GDM1 (cell line): ENCODE measurements at places on chromosomes 16 and 17.

- DNase-seq: no peak
Measured at GRCh38 chr17:13599168-13599577, 2.6 kb downstream of the HS3ST3A1 start.

DNA sequence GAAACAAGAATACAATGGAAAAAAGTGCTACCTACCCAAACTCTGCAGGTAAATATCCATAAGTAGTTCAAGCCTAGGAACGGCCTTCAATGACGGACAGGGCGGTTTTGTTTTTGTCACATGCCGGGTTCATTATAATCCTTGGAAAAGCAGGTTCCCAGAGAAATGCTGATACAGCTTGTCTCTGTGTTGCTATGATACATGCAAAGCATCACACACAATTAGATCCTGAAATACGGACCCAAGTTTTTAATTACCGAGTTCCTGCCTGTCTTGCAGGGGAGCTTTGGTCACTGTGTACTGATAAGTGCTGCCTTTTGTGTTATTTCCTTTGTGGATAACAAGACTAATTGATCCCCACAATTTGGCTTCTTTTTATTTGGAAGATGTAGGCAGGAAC lies 217.4 kb downstream of the HAPSTR1 start:
- no peak for DNase-seq

DNA sequence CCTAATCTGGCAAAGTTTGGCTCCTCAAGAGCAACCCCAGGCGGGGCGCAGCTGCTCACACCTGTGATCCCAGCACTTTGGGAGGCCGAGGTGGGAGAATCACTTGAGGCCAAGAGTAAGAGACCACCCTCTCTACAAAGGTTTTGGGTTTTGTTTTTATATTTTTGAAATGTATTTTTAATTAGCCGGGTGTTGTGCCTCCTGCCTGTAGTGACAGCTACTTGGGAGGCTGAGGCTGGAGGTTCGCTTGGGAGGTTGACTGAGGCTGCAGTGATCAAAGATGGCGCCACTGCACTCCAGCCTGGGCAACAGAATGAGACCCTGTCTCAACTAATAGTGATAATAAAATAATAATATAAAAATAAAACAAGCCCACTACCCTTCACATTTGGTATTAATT lies 756 bp upstream of the USP7 start:
- DNase-seq: no peak

GRCh38 chr17:28759256-28759865 lies 15.6 kb downstream of the TRAF4 start:
- DNase-seq: no peak

- no peak for DNase-seq
Measured at GRCh38 chr16:66372078-66372897, 5.8 kb downstream of the CDH5 start.

DNA sequence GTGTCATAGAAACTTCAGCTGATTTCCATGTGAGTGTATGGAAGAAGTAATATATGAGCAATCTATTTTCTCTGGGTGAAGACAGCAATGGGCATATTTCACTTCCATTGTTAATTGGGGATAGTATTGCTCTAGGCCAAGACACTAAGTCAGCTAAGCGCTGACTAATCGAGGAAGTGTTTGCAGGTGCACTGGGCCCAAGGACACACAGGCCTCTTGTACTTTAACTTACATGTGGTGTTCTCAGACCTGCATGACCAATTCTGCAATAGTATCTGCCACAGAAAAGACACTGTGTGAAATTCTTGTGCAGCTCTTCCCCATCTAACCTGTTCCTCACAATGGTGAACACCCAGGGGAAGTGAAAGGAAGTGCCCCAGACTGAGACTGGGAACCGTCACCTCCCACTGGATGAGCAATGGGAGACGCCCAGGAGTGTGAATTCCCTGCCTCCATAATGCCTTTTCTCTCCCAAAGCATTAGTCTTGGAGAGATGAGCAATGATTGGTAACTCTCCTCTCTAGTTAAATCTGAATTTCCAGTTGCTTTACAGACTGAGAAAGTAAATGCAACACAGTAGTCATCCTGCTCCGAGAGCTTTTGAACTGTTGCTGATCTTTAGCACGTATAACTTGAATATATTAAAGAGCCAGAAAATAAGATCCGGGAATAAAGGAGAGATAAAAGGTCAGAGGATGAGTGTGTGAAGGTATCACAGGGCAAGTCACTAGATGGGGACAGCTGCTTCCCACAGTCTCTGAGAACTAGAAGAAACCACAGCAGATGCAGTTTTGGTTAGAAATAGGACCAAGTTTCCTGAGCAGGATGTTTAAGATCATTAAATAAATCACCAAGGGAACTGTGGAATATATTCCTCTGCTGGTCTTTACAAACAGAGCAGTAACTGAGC lies 82.6 kb downstream of the CDK5R1 start:
- no peak for DNase-seq

DNA sequence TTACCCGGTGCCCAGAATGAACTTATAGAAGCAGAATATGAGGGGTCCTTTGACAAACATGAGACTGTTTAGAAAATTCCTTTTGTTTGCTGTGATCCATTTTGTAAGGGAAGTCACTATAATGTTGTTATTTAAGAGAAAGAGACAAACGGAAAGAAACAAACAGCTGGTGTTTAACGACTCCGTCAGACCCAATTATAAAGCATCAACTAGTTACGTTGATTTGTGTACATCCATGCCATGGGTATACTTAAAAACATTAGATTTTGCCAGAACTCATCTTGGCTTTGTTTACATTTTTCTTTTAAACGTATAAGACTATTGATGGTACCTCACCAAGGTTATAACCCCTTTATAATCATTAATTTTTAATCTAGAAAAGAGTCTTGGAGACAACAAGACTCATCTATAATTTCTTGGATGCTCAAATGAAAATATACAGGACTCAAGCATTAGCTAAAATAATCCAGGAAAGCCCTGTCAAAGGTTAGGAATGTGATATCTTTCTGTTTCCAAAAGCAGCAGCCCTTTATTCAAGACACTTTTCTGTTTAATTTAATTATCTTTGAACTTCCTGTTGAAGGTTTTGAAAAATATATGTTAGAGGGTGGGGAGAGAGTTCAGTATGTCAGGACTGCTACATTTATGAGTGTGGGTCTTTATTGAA lies 331.7 kb downstream of the WWOX start:
- DNase-seq: no peak

DNA sequence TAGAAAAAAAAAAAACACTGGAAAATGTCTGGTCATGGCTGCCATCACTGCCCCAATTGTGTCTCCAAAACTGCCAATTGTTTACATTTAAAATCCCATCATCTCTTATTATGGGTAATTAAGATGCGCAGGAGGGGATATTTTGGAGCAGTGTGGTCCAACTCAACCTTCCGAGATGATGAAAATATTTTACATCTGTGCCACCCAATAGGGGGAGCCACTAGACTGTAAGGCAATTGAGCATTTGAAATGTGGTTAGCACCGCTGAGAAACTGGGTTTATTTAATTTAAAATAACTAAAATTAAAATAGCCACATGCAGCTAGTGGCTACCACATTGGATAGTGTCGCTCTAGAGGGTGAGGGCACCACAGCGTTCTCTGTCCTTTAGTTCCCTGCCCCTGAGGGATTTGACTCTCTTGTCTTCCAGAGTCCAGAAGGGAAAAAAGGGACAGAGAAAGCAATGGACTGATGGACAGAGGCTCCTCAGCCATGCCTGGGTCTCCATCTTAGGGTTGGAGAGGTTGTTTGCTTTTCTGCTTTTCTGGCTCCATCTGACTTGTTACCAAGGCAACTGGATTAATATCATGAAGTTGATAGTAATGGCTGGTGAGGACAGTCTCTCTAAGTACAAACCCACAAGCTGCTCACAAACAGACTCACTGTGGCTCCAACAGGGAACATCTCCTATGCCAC lies 3.5 kb downstream of the MPO start:
- no peak for DNase-seq

DNA sequence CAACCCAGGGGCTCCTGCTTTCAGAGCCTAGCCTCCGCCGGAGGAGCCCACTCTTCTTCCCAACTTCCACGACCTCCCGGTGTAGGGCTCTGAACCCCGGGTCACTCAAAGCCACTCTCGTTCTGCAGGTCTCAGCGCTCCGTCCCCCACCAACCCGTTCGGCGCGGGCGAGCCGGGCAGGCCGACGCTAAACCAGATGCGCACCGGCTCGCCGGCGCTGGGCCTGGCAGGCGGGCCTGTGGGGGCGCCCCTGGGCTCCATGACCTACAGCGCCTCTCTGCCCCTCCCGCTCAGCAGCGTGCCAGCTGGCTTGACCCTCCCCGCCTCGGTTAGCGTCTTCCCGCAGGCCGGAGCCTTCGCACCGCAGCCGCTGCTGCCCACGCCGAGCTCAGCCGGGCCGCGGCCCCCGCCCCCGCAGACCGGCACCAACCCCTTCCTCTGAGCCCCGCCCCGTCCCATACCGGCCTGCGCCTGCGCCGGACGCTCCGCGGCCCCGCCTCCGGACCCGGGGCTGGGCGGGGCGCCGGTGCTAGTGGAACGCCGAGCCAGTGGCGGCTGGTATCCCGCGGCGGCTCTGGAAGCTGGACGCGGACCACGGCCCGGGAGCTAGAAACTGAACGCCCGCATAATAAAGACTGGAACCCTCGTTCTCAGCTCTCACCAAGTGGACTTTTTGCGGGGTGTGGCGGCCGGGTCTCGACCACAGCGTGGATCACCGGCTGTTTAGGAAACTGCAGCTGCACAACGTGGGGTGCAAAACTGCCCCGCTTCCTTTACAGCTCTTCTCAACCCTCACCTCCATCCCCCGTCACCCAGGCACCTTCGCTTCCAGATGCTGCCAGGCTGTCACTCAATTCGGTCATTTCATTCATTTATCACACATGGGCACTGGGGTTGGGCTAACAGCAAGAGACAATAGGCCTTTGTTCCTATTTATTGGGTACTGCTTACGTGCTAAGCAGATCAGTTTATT lies 5.0 kb upstream of the SPATA20 start:
- DNase-seq: peak; percentile 71

DNA sequence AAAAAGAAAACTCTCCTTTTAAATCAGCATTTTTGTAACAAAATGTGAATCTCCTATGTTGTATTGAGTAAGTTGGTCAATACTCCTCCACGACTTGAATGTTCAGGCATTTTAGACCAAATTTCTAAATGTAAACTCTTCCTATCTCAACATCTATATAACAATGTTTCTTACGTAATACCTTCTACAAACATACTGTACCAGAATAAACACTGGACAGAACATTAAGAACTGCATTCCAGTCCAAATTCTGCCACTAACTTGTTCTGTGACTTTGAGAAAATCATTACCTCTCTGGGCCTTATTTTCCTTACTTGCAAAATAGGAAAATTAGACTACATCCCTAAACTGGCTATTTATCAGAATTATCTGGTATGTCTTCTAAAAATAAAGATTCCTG lies 40.1 kb downstream of the AKAP10 start:
- no peak for DNase-seq

DNA sequence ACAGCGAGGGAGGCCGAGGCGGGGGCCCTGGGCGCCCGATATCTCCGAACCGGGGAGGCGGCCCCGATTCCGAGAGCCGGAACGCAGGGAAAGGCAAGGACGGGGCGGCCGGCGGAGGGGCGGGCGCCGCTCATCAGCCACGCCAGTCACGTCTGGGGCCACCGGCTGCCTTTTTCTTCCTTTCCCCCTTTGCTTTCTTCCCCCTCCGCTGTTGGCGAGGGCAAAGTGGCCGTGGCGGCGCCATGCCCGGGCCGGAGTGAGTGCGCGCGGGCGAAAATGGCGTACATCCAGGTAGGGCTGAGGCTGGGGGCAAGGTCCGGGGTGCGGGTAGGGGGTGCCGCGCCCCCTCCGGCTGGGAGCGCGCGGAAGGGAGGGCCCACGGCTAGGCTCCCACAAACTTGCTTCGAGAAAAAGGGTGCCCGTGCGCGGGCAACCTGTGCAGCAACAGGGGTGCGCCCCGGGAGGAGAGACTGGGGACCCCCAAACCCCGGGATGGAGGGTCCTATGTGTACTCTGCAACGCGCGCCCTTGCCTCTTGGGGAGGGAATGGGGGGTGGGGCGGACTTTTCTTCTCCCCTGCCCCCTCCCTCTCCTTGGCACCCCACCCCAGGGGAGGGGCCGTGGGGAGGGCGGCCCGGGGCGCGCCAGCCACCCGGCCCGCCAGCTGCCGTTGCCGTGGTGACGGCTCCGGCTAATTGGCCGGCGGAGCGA lies 486 bp downstream of the SYT17 start:
- DNase-seq: no peak

GRCh38 chr17:8870406-8871040 lies 3.0 kb upstream of the PIK3R6 start:
- no peak for DNase-seq

DNA sequence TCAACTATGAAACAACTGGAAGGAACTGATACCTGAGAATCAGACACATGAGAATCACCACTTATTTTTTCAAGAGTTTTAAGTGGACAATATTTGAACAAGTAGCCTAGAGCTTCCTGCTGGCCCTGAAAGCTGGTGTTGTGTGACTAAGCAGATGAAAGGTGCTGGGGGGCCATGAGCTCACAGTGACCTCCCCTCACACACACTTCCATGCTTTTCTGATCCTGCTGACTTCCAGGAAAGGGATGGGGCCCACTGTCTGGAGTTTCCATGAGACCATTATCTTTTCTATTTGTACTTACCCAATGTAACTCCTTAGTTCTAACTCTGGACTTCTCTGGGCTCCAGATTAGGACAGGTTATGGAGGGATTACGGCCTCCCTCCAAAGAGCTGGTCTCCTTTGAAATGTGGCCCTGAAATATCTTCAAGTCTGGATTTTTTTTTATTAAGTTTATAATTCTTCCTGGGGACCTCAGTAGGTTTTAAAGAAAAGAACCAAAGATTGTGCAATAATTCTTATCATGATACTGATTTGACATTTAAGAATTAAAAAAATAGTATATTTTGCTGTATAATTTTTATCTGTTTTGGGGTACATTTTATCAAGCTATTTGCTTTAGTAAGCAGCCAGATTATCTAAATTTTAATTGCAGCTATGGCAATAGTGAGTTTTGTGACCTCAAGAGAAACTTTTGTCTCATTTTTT lies 4.9 kb downstream of the CAPNS2 start:
- no peak for DNase-seq

- no peak for DNase-seq
Measured at GRCh38 chr17:73799781-73800627, 155.8 kb upstream of the SDK2 start.

GRCh38 chr17:70405492-70406220 lies 236.3 kb downstream of the KCNJ2 start:
- DNase-seq: no peak

GRCh38 chr16:71185347-71185746 lies 45.2 kb downstream of the HYDIN start:
- no peak for DNase-seq

- no peak for DNase-seq
Measured at GRCh38 chr17:5665164-5665563, 80.9 kb upstream of the NLRP1 start.

GRCh38 chr16:26795184-26795583 lies 271.5 kb upstream of the C16orf82 start:
- DNase-seq: no peak

DNA sequence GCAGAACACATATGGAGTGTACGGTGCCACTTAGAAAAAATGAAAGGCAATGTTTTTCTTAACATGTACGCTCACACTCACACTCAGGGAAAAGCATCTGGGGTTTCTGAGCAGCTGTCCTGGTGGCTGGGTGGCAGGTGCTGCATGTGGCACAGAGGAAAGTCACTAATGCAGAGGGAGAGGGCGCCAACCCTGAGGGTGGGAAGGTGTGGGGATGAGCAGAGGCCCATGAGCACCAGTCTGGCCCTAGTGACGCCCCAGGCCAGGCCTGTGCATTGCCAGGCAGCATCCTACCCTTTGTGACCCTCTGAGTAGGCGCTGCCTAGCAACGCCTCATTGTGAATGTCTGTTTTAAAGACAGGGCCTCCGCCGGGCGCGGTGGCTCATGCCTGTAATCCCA lies 19.1 kb upstream of the LCMT1 start:
- no peak for DNase-seq
